ENCODE measurements at places on chromosomes 2 and 18.

DNA sequence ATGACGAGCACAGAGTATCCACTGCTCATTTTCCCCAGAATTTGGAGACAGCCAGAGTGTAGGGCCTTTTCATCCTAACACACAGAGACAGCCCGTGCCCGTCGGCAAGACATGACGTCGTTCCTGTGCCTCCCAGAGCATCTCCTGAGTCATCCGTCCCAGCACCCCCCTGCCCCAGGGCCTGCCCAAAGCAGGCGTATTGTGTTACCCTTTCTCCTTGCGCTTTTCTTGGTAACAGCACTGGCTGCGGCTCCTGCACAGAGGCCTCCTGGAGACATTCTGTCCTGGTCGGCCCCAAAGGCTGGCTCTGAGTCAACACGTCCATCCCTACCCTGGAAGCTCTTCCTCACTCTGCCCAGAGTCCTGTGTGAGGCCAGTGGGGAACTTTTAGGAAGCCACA, 217.1 kb downstream of the KLHL29 start:
- DNase-seq = no peak

DNA sequence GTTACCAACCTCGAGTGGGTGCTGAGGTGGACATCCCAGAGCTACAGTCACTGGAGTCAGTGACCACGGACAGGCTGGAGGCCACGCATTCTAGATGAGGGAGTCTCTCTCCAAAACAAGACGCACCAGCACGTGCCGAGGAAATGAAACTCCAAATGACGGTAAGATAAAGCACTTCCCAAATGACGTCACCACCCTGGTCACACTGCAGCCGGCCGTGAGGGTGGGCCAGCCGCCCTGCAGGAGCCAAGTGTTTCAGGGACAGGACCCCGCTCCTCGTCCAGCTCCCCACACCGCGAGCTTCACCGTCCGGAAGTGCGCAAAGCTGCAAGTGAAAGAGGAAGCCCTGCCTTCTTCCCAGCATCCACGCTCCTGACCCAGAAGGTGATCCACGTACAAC, 99.4 kb downstream of the ZNF516 start:
- no peak for DNase-seq

- DNase-seq = no peak
These were observed 79.6 kb upstream of the UBXN4 start for GRCh38 chr2:135662088-135662487.

- DNase-seq = no peak
These were observed 753.5 kb upstream of the PKDCC start for GRCh38 chr2:41294331-41294730.

- no peak for DNase-seq
These were observed 22.7 kb downstream of the FARP2 start for GRCh38 chr2:241378816-241379215.

DNA sequence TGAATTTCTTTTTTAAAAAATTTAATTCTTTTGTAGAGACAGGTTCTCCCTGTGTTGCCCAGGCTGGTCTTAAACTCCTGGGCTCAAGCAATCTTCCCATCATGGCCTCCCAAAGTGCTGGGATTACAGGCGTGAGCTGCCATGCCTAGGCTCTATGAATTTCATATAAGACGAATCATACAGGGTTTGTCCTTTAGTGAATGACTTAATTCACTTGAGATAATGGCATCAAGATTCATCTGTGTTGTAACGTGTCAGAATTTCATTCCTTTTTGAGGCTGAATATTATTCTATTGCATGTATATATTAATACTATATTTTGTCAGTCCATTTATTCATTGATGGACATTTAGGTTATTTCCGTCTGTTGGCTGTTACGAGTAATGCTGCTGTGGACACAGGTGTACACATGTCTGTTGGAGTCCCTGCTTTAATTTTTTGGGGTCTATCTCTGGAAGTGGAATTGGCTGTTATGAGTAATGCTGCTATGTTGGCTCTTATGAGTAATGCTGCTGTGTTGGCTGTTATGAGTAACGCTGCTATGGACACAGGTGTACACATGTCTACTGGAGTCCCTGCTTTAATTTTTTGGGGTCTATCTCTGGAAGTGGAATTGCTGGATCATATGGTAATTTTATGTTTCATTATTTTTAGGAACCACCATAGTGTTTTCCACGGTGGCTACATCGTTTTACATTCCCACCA, 210.6 kb downstream of the CAMKMT start:
- no peak for DNase-seq

- DNase-seq = no peak
These were observed 47.7 kb upstream of the NFATC1 start for GRCh38 chr18:79348066-79348465.

DNA sequence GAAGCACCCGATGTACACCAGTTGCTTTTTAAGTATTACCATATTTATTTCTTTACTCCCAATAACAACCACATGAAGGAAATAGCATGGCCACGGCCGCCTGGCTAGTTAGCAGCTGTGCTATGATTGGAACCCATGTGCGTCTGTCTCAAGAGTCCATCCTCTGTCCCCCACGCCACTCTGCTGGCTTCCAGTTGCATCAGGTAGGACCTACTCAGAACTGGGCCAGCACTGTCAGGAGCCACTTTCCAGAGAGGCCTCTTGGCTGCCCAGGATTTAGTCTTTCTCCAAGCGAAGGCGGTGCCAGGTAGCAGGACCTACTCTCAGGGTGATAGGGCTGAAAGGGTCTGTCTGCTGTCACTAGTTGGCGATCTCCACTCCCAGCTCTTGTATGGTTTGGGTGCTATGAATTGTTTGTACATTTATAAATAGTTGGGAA, 22.1 kb downstream of the ASB18 start:
- no peak for DNase-seq

DNA sequence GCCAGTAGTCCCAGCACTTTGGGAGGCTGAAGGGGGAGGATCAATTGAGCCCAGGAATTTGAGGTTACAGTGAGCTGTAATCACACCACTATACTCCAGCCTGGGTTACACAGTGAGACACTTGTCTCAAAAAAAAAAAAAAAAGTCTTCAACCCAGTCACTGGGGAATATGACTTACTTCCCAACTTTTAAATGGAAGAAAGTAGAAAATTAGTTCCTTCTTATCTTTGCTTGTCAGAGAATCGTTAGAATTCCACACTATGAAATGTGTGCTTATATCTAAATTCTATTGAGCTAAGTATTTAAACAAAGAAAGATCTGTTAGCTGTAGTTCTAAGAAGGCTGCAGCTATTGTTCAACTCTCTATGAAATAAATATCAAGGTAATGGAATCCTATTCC, 22.4 kb downstream of the DYNC2LI1 start:
- no peak for DNase-seq

DNA sequence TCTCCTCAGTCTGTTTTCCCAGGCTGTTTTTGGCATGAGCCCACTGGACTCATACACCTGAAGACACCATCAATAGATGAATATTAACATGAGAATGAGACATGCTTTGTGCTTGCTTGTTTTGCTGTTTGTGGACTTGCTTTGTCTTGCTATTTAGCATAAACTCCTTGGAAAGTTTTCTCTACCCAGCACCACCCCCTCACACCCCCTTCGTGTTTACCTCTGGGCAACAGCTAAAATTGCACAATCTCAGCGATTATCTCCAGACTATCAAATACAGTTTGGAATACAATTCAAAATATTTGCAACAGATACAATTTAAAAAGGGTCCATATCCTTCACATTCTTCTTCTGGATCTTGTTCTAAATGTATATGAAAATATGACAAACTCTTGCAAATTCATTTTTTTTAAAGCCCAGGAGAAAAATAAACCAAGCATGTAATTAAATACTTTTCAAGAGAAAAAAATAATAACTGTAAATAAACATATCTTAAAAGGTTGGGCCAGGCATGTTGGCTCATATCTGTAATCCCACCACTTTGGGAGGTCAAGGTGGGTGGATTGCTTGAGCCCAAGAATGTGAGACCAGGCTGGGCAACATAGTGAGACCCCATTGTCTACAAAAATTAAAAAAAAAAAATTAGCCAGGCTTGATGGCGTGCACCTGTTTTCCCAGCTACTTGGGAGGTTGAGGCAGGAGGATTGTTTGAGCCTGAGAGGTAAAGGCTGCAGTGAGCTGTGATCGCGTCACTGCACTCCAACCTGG, 32.3 kb upstream of the PMAIP1 start:
- no peak for DNase-seq

GRCh38 chr2:68091439-68092034, 28.7 kb upstream of the C1D start:
- no peak for DNase-seq

DNA sequence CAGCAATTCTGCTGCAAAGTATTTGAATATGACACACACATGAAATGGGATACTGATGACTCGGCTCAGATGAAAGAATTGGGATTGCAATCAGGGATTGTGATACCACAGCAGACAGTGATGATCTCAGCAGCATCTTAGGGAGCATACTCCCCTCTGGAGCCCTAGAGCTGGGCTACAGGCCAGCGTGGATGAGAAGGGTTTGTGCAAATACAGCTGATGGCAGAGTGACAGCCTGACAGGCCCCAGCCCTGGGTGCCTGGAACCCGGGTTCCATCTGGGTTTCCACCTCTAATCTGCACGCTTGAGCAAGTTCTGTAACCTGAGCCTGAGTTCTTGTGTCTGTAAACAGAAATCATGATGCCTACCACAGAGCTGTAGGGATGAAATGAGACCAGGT, 418.0 kb downstream of the LRATD1 start:
- DNase-seq = no peak

- no peak for DNase-seq
These were observed 127.7 kb downstream of the MYCN start for GRCh38 chr2:16067866-16068551.

DNA sequence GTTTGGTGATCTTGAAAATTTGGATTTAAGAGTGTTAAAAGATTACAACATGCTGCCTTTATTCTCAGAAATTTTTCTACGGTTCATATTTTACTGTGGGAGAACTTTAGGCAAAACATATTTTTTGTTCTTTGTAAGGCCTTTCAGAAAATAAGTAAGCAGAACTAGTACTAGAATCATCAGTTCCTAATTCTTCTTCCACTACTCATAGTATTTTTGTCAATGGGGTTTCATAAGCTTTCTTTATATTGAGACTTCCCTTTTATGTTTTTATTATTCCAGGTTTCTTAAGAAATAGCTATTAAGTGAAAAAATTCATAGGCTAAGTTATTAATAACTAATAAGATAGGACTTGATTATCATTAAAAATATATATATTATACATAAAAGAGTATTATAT, 12.4 kb downstream of the UGGT1 start:
- DNase-seq = no peak

- no peak for DNase-seq
These were observed 113.2 kb downstream of the ARHGEF4 start for GRCh38 chr2:130949954-130950353.

DNA sequence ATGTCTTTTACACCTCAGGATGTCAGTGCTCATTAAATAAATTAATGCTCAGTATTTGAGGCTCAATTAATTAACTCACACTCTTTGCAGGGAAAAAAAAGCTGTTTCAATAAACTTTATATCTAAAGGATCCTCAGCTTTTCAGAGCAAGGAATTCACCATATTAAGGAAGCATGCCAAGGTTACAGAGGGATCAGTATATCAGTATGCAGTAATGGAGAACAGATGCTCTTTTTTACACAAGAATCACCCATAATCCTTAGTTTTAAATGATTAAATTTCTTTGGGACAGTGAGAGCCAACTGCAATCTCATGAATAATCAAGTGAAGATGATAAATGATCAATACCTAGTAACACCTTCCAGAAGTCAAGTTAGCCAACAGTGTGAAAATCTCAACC, 14.9 kb upstream of the LCT start:
- no peak for DNase-seq

All from stimulated activated naive CD8-positive, alpha-beta T cell treated with anti-CD3 and anti-CD28 coated beads, Interleukin-15, Interleukin-2, amounts not matched to agents 100 U/mL and 50 U/mL, for 24 hours (primary cell).